NCI-H1048 (cell line): ENCODE measurements at places on chromosomes 16 and 17.

DNA sequence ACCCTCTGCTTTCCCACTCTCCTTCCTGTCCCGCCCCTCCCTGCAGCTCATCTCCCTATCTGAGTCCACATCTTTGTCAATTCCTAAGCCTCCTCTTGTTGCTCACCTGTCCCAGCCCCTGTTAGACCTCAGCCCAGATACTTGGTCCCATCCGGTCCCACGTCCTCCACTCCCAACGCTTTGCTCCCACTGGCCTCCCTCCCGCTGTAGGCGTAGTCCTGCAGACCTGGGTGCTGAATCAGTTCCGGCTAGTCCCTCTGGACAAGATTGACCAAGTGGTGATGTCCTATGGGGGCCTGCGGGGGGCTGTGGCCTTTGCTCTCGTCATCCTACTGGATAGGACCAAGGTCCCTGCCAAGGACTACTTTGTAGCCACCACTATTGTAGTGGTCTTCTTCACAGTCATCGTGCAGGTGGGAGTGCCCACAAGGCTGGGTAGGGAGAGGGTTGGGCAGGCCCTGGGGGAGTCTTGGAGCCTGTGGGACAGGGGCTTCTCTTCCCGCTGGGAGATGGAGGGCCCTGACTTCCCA is 8.0 kb downstream of the SLC9A5 start:
- DNase-seq = no peak

GRCh38 chr17:73251871-73252270 is 9.8 kb downstream of the CPSF4L start:
- DNase-seq = no peak

DNA sequence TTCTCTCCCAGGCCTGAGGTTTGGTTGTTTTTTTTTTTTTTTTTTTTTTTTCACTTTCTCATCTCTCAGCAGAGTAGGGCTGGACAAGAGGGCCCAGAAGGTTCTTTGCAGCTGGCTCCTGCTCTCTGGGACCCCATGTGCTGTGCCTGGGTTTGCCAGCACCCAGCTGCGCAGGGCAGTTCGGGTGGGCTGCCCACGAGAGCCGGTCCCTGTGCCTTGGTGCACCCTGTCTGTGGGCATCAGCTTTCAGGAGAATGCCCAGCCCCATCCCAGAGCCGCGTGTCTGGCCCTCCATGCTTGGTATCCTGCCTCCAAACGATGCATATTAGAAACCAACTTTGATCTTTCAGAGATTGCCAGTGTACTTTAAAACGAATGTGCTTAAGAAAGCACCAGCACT is 15.0 kb upstream of the GSE1 start:
- no peak for DNase-seq

DNA sequence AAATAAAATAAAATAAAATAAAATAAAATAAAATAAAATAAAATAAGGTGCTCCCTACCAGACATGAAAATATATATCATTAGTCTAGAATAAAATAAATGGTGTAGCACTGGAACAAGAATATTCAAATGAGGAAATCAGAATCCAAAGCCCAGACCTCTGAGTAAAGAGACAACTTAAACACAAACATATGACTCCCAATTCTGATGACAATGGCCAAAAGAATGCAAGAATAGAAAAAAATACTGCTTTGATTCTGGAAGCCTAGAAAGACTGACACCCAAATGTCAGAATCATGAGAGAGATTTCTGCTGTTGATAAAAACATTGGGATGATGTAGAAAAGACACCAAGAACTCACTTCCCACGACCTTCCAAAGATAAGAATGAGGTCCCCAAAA is 27.9 kb downstream of the MYOCD start:
- no peak for DNase-seq

GRCh38 chr17:27327871-27328270 is 34.0 kb downstream of the WSB1 start:
- DNase-seq = no peak

DNA sequence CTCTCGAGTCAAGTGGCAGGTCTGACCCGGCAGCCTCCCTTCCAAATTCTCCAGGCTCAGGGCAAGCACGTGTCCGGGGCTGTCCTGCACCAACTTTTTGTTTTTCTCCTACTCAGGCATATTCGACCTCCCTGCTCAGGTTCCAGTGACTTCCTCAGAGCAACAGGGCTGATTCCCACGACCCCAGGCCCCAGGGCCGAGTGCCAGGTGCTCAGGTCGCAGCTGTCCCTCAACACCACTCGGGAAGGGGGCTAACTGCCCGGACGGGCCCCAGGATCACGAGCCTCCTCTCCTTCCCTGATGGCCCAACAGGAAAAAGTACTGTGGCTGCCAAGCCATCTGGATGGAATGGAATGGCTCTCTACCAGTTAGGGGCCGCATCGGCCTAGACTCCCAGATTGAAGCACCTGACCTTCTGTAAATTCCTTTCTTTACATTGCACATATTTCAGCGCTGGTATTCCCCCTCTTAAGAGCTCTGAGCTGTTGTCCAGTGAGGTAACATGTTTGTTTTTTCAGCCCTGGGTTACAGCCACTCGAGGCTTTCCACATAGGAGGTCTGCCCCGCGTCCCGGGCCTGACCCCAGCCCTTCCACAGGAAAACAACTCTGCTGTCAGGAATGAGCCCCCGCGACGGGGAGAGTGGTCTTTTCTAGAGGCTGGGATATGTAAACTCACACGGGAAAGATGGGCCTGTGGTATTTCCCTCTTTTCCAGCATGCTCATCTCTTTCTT is 25.0 kb downstream of the NXN start:
- DNase-seq = no peak

DNA sequence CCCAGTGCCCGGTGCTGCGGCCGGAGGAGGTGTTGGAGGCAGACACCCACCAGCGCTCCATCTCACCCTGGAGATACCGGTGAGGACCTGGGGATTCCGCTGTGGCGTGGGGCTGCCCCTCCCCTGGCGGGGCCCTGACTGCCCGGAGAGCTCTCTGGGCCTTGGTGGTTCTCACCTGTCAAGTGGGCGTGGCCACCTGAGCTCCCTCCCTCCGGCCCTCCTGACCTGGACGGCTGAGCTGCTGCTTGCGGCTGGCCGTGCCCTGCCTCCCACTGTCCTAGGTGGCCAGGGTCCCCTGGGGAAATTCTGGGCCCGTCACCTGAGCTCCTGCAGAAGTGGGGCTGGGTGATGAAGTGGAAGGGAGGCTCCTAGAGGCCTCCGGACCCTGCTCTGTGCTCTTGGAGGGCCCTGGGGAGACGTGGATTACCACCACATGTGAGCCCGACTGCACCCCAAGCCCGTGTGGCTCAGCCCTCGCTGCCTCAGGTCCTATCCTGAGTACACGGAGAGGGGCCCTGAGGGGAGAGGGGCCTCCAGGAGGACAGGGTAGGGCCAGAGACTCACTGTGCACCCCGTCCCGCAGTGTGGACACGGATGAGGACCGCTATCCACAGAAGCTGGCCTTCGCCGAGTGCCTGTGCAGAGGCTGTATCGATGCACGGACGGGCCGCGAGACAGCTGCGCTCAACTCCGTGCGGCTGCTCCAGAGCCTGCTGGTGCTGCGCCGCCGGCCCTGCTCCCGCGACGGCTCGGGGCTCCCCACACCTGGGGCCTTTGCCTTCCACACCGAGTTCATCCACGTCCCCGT is 1.1 kb downstream of the IL17C start:
- DNase-seq = no peak

- no peak for DNase-seq
Measured at GRCh38 chr16:84292011-84292410, 2.7 kb upstream of the WFDC1 start.

- DNase-seq = no peak
Measured at GRCh38 chr17:45038728-45039634, 12.5 kb downstream of the DCAKD start.

- no peak for DNase-seq
Measured at GRCh38 chr16:88965411-88965810, 11.6 kb downstream of the CBFA2T3 start.

GRCh38 chr16:83994087-83994486 is 26.0 kb downstream of the NECAB2 start:
- no peak for DNase-seq

- DNase-seq = no peak
Measured at GRCh38 chr16:11563493-11564040, 23.2 kb downstream of the LITAF start.

DNA sequence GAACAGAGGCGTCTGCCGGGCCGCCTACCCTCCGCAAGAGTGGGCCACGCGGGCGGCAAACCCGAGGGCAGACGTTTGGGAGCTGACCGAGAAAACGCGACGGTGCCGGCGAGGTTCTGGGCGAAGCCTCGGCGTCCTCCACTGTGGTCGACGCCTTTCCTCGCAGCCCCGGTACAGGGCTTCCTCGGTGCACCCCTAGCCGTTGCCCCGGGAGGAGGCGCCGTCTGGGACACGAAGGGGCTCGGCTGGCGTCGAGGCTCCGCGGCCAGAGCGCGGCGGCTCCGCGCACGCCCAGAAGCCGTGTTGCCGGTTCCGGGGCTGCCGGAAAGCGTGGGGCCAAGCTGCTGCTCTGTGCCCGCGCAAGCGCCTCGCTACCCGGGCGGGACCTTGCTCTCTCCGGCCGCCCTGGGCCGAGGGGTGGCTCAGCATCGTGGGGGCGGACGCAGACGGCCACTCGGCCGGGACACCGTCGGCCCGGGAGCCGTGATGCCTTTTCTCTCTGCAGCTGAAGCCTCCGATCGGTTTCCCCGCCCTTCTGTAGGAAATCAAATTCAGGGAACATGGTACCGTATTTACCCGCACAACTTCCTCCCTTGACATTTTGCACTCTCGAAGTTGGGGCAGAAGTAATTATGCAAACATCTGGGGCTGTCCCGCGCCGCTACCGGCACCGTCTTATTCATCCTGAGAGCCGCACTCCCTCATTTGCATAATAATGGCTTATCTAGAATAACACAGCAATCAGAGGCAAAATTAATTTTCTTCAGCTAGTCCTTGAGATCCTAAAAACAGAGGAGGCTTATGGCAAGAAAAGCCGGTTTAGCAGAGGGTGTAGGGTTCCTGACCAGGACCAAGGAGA is 7.3 kb upstream of the CBX8 start:
- no peak for DNase-seq

DNA sequence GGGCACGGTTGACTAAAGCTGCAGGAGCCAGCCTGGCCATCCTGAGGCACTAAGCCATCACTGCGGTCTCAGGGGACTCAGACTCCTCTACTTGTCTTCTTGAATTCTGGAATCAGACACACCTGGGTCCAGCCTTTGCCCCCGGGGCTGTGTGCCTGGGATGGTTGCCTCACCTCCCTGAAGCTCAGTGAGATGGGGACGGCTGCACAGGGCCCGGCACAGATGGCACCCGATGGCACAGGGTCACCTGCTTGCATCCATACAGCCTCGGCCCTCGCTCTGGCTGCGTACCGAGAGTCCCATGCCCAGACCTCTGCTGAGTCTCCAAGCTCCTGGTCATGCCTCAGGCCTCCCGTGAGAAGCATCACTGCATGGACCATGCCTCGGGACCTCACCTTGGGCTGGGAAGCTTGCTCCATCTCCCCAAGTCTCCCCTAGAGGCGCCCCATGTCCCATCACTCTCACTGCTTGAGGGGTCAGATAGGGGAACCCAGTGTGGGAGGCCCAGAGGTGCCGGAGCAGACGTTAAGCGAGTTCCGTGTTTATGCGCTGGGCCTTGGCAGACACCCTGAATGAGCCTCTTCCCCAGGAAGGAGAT is 316.3 kb downstream of the SEC14L1 start:
- DNase-seq = no peak

DNA sequence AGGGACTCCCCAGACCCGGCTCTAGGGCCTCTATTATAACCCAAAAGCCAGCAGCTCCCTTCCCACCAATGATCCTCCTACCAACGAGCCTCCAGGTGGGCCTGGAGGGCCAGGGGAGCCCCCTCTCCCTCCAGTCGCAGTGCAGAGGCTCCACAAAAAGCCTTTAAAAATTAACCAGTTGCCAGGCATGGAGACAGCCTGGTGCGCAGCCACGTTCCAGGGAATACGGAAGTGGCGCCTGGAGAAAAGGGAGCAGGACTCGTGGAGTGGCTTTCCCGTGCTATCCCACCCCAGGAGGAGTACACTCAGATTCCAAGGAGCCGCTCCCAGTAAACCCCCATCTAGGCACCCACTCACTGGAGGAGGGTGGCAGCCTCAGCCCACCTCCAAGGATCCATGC is 112.3 kb downstream of the ZNF423 start:
- DNase-seq = no peak

DNA sequence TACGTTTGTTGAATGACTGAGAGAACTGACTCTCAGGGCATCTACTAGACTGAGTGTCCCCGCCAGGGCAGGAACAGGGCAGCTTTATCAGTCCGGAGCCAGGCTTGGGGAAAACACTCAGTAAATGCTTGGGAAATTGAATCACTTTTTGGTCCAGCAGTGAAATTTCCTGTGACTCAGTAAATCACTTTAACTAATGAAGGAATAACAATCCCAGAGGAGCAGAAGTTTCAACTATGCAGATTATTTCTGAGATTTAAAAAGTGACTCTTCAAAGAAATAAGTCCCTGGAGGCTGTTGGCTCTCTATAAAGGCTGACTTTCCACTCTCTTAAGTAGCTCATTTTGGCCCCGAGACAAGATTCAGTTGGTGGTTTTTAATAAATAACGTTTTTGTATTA is 101.8 kb downstream of the FOXL1 start:
- no peak for DNase-seq

- DNase-seq = no peak
Measured at GRCh38 chr17:57327176-57327970, 71.0 kb downstream of the MSI2 start.

DNA sequence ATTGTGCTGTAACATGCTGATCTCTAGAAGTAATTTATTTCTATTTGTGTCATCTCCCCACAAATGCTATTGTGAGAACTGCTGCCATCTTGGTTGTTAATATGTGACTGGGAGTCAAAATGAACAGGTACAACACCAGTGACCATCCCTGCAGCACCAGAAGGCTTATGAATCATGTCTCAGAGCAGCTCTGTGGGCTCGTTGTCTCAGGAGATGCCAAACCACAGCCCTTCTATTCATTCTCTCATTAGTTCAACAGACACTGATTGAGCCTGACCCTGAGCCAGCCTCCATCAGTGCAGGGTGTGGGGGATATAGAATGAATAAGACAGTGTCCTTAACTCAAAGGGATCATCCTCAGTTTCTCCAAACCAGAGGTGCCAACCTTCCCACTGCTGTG is 92.5 kb downstream of the UTP18 start:
- DNase-seq = no peak

DNA sequence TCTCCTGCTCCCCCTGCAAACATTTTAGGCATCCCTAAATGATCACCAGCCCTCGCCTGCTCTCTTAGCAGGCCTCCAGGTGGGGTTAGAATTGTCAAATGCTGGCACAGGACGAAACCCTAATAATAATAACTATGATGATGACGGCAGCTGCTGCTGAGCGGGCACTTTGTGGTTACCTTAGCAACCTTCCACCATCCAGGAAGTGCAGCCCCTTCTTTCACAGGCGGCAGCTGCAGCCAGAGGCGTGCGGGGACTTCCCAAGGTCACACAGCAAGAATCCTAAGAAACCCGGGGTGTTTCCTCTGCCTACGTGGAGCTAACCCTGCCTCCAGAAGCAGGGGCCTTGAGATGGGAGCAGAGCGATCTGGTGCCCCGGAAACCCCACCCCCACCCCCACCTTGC is 22.4 kb upstream of the EIF1 start:
- no peak for DNase-seq

GRCh38 chr16:7504844-7505243 is 172.2 kb downstream of the RBFOX1 start:
- no peak for DNase-seq
